IPS DF 19.7 (cell line): ENCODE measurements at places on chromosomes 12 and 14.

GRCh38 chr12:109575683-109576082 is 2.1 kb downstream of the MVK start:
- no peak for DNase-seq

- DNase-seq, result no peak
Measured at GRCh38 chr14:59438195-59438647, 27.0 kb downstream of the GPR135 start.

DNA sequence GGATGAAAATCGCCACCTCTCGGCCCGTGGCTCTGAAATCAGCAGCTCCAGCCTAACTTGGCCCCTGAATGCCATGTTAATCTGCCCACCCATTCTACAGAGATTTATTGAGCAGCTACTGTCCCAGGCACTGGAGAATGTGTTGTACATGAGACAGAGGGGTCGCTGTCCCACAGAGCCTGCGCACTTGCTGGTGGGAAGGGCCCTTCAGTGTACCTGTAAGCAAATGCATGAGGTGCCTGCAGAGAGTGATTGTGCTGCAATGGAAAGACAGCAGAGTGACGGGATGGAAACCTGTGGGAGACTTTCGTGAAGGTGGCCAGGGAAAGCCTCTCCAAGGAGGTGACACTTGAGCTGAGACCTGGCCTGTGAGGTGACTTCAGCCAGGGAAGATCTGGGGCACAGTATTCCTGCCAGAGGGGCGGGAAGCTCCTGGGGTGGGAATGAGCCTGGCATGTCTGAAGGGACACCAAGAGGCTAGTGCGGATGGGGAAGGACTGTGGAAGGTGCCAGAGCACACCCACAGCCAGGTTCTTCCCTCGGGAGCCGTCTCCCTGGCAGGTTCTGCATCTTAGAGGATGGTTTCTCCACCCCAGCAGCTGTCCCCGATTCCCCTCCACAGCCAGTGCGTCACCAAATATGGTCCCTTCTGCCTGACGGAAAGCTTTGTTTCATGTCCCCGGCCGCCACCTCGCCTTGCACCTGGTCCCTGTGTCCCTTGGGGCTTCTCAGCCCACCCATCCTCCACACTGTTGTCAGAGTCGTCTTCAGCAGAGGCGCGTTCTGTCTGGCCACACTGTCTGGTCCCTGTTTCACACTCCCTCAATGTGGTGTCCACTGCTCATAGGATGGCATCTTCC is 8.7 kb downstream of the SMIM41 start:
- no peak for DNase-seq

DNA sequence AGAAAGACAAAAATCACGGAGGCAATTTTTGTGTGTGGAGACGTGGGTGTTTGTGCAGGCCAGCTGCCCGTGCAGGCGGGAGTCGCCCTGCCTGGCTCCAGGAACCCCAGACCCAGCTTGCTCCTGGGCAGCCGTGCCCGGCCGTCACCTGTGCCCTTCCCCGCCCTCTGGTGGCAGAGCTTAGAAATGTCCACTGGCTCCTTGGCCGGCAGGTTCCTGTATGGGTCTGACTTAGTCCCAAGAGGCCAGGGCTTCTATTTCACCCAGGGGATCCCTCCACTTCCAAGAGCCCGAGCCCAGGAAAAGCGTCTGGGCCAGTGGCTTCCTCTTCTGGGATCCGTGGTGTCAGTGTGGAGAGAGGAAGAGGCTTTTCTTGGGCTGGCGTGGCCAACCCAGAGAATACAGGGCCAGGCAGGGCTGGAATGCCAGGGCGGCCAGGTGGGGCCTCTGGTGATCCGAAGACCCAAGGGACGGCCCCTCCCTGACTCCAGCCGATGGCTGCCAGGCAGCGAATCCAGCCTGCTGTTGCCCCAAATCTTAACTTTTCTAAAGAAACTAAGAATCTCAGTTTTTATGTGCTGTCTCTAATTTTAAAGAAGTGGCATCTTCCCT is 120.9 kb downstream of the TMEM132C start:
- no peak for DNase-seq

DNA sequence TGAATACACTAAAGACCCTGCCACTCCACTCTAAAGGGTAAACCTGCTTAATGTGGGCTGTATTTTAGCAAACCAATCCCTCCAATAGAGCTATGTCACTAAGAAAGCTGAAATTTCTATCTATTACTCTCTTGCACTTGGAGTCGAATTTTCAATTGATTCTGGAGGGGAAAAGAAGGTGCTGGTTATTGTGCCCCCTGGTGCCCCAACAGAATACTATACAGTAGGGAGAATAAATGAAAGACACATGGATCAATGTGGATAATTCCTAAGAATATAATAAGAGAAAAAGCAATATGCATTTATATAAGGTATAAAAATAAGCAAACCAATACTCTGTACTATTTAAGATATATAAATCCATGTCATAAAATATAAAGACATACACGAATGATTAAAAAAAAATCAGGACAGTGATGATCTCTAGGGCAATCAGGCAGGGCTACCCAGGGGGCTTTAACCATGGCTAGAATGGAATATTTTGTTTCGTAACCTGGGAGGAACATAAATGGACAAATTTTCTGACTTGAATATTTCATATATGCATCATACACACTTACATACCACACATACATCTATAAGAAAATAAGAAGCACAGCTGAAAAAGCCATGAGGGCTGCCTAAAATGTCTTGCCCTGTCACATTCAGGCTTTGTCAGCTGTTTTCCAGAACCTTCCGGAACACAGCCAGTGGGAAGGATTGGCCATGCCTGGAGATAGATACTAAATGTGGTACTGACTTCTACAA is 54.4 kb downstream of the EFCAB11 start:
- no peak for DNase-seq

DNA sequence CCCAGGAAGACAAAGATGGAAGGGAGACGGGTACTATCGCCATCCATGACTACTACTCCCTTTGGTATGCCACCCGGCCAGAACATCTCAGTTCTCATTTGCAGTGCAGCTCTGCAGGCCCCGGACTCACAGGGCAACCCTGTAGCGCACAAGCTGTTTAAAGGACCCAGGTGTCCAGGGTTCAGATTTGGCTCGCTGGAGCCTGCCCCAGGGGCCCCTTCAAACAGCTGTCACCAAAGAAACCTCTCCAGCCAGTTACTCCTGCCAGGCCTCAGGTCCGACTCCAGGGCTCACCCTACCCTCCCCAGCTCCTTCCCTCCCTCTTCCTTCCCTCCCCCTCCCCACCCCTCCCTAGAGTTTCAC is 5.5 kb upstream of the CHD4 start:
- no peak for DNase-seq

- no peak for DNase-seq
Measured at GRCh38 chr12:76558684-76559399, 729 bp downstream of the OSBPL8 start.

DNA sequence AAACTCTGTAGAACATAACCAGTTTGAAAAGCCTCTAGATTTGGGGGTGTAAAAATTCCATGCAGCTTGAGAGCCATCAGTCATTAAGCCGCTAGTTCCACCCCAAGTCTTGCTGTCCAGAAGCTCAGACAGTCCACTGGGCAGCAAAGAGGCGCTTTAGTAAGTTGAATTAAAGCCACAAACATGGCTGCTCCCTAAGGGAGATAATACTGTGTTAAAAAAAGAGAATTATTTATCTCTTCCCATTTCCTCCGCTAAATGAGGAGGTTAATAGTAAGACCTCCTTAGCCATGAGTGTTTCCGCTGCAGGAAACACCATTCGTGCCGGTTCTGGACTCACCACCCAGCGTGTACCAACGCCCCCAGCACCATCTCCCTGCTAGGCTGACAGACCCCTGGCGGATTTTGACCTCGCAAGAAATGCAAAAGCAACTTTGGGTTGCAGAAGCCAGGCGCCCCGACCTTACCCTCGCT is 536 bp downstream of the TM7SF3 start:
- DNase-seq, result no peak

GRCh38 chr12:64895526-64895925 is 71.1 kb downstream of the TBC1D30 start:
- DNase-seq, result no peak

GRCh38 chr14:93997916-93998870 is 1.1 kb downstream of the CCDC197 start:
- no peak for DNase-seq
